Camera-type eye (tissue), 1 donor: ENCODE measurements at places on chromosomes 5 and 9. TPM values are rescaled to one million over a fixed set of nuclear protein-coding genes. Genes with fewer than 3 reads are reported as not detected.

The FCHO2 gene
- 47.1 TPM for total RNA-seq

The OR2V1 gene
- not detected for total RNA-seq

The ADAMTS19 gene
- 36.0 TPM for total RNA-seq

The PCDH12 gene
- total RNA-seq: 8.6 TPM

The IFNA17 gene
- not detected for total RNA-seq

The SEMA4D gene
- total RNA-seq: 35.8 TPM

The PCDHGC4 gene
- total RNA-seq: 25.1 TPM

The FAM163B gene
- total RNA-seq: not detected

The LURAP1L gene
- 32.5 TPM for total RNA-seq

The LOX gene
- total RNA-seq: 85.4 TPM

The SPAAR gene
- 0.33 TPM for total RNA-seq

The DBN1 gene
- total RNA-seq: 132 TPM

The FREM1 gene
- total RNA-seq: 20.4 TPM

The RANBP17 gene
- 62.1 TPM for total RNA-seq

The C7 gene
- total RNA-seq: 7.5 TPM

The DNAH5 gene
- 0.49 TPM for total RNA-seq

The IFNA2 gene
- total RNA-seq: not detected

The SURF2 gene
- 9.7 TPM for total RNA-seq

The HK3 gene
- 1.9 TPM for total RNA-seq

The ADAMTS2 gene
- 68.9 TPM for total RNA-seq

The PCDHGA5 gene
- total RNA-seq: 10.6 TPM

The RBM18 gene
- total RNA-seq: 20.3 TPM

The KIAA1958 gene
- total RNA-seq: 36.6 TPM

The FAM174A gene
- 29.2 TPM for total RNA-seq

The LHX6 gene
- 1.9 TPM for total RNA-seq

The URM1 gene
- 22.7 TPM for total RNA-seq

The PLPP7 gene
- total RNA-seq: 15.3 TPM

The CNTNAP3 gene
- total RNA-seq: 34.9 TPM

The LCN1 gene
- total RNA-seq: 13.0 TPM

The OMD gene
- 34.4 TPM for total RNA-seq

The MYMK gene
- total RNA-seq: 2.1 TPM

The C9orf152 gene
- 0.38 TPM for total RNA-seq

The F2RL2 gene
- total RNA-seq: 4.0 TPM
